ENCODE measurements at places on chromosomes 2 and 18. TPM values are rescaled to one million over a fixed set of nuclear protein-coding genes. Genes with fewer than 3 reads are reported as not detected.

Gene EIF5B
- 31.9 TPM for polyA plus RNA-seq

Gene GPR39
- polyA plus RNA-seq = not detected

Gene LRRC30
- polyA plus RNA-seq = not detected

Gene VIT
- 1.2 TPM for polyA plus RNA-seq

Gene PREB
- polyA plus RNA-seq = 66.5 TPM

Gene ARHGAP25
- 1.4 TPM for polyA plus RNA-seq

Gene DSG1
- 0.01 TPM for polyA plus RNA-seq

Gene NT5C1B
- not detected for polyA plus RNA-seq

Gene MYO3B
- polyA plus RNA-seq = 0.28 TPM

Gene SLC4A3
- polyA plus RNA-seq = 3.5 TPM

Gene GCKR
- 5.7 TPM for polyA plus RNA-seq

Gene MYCN
- 0.17 TPM for polyA plus RNA-seq

Gene ACADL
- 19.1 TPM for polyA plus RNA-seq

Gene UGT1A4
- polyA plus RNA-seq = not detected

Gene CXCR1
- polyA plus RNA-seq = 0.09 TPM

Gene TRIM54
- 0.03 TPM for polyA plus RNA-seq

Gene GALR1
- not detected for polyA plus RNA-seq

Gene RNF144A
- polyA plus RNA-seq = 6.1 TPM

Gene LRRFIP1
- 51.5 TPM for polyA plus RNA-seq
